ENCODE measurements at places on chromosomes 12 and 14. TPM values are rescaled to one million over a fixed set of nuclear protein-coding genes. Genes with fewer than 3 reads are reported as not detected.

DNA sequence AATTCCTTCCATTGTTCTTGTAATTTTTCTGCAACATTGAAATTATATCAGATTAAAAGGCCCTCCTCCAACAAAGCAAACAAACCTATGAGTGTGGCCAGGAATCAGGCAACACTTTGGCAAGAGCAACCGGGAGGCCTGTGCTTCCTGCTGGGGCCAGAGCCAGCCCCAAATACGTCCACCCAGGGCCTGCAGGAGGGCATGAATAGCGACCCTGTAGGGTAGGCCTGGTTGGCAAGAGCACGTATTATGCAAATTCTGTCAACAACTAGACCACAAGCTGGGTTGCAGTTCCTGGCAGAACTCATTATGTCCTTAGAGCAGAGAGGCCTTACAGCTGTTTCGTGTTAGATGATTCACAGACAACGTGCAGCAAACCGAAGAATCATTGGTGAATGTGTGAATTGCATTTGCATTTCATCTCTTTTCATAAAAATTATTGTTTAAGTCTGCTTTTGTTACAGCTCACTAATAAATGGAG lies 26.9 kb upstream of the LGALS3 start:
- H3K27ac ChIP-seq = peak overlapping the region; percentile 83
- H3K36me3 ChIP-seq = no peaks in the 10 kb centered on the region
- peak; percentile 83 for DNase-seq
- H3K4me1 ChIP-seq = no peaks in the 10 kb centered on the region

DNA sequence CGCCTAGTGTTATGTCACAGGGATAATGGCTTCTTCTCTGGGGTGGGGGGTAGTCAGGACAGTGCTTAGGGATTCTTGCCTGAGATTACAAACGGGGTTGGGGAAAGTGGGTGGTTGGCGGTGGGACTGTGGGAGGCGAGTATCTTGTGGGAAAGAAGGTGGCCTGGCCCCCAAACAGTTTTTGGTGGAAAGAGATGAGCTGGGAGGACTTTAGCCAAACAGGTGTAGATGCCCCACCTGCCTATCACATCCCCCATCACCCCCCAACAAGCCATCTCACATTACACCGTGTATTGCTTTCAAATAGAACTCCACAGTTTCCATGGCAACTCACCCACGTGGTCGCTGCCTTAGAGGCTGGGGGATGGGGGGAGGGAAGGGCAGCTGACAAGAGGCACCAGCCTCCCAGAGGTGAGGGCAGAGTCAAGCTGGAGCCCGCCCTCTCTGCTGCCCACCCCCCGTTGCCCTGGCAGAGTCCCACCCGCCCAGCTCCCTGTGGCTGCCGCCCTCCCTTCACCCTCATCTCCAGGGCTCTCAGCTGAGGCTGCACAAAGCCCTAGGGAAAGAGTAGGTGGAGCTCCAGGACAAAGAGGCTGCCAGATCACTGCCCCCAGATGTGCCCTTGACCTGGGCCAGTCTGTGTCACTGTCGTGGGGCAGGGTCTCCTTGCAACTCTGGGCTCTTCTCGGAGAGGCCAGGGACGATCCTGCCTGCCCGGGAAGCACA lies 98.3 kb downstream of the LRRC74A start:
- DNase-seq = no peak
- H3K27me3 ChIP-seq = no peaks in the 10 kb centered on the region
- no peak overlapping the region for H3K27ac ChIP-seq
- H3K4me3 ChIP-seq = no peak overlapping the region
- no peaks in the 10 kb centered on the region for H3K36me3 ChIP-seq

DNA sequence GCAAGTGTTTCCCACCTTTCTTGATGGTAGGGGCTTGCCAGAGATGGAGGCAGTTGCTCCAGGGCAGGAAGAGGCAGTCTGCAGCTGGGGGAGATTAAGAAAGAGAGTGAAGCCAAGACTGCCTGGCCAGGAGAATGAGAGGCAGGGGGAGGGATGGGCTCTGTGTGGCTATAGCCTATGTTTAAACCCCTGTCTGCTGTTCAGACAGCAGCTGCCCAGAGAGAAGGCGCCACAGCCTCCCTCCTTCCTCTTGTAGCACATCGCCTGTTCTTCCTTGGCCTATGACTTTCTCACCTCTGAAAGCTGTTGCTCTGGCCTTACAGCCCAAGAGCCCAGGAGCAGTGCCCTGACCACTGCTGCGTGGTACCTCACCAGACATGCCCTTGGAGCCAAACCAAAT lies 61.7 kb downstream of the EMP1 start:
- no peak overlapping the region for H3K27ac ChIP-seq
- no peak overlapping the region for H3K4me3 ChIP-seq
- no peaks in the 10 kb centered on the region for H3K4me1 ChIP-seq
- no peak for DNase-seq
- H3K36me3 ChIP-seq = no peaks in the 10 kb centered on the region
- H3K27me3 ChIP-seq = no peaks in the 10 kb centered on the region

DNA sequence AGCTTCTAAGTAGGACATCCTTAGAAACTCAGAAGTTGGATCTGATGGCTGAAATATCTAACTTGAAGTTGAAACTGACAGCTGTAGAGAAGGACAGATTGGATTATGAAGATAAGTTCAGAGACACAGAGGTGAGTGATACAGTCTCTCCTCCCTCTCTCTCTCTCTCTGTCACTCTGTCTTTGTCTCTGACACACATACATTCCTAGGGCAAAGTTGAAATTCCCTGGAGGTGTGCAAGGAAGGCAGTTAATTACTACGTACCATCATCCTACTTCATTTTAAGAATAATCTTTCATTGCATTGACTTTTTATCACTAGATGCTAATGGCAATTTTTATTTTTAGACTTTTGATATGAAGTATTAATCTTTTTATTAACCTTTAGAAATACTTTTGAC lies 46.2 kb upstream of the REP15 start:
- no peak overlapping the region for H3K4me3 ChIP-seq
- no peak overlapping the region for H3K27ac ChIP-seq
- no peaks in the 10 kb centered on the region for H3K36me3 ChIP-seq
- H3K4me1 ChIP-seq = no peaks in the 10 kb centered on the region

- no peak overlapping the region for H3K27ac ChIP-seq
- H3K4me3 ChIP-seq = no peak overlapping the region
- H3K36me3 ChIP-seq = no peaks in the 10 kb centered on the region
- H3K4me1 ChIP-seq = no peaks in the 10 kb centered on the region
- no peaks in the 10 kb centered on the region for H3K27me3 ChIP-seq
- no peak for DNase-seq
Observed at GRCh38 chr12:93151079-93151762, 222.1 kb upstream of the EEA1 start.

DNA sequence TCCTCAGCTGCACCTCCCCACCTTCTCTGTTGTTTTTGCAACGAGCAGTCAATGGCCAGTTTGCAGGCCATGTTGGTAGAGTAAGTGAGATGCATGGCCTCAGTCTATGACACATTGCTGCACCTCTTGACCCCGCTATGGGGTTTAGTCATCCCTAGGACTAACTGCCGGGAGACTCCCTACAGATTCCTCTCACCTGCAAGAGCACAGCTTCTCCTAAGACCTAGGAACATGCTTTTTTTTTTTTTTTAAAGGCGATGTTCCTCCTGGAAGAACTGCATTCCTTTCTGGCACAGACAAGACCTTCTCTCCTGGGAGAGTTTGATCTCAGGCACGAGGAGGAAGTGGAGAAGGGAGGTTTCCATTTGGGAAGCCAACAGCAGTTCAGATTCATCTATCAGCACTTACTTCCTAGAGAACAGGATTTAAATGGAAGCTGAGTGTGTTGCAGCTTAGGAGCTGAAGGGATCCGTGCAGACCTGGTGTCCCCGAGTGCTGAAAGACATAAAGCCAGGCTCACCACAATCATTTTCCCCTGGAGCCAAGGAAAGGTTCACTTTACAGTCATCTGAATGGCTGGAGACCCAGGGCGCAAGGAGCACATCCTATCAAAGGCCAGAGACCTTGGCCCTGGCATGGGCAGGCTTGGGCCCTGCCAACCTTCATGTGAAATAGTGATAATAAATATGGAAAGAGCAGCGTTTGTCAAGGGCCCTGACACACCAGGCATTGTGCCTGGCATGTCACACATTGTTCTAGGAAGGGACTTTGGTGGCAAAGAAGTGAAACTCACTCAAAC lies 104.1 kb downstream of the LGMN start:
- no peaks in the 10 kb centered on the region for H3K27me3 ChIP-seq
- H3K27ac ChIP-seq = peak overlapping the region; percentile 32
- peaks cover 9% of the 10 kb centered on the region for H3K4me1 ChIP-seq
- no peak for DNase-seq
- H3K36me3 ChIP-seq = no peaks in the 10 kb centered on the region
- H3K4me3 ChIP-seq = no peak overlapping the region

DNA sequence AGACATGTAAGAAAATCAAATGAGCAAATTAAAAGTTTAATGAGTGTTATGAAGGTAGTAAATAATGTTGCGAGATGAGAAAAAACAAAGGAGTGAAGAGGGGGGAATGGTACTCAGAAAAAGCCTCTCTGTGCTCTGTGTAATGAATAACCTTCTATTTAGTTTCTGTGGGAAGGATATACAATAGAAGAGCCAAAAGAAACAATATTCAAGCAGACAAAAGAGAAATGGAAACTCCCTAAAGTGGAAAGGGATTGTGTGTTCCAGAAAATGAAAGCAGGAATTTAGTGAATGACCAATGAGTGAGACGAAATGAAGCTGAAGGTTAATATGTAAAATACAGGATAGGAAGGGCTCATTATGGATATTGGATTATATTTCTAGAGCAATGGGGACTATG lies 18.5 kb downstream of the OR4K1 start:
- DNase-seq = no peak
- H3K36me3 ChIP-seq = no peaks in the 10 kb centered on the region
- no peak overlapping the region for H3K27ac ChIP-seq
- no peak overlapping the region for H3K4me3 ChIP-seq
- no peaks in the 10 kb centered on the region for H3K27me3 ChIP-seq
- no peaks in the 10 kb centered on the region for H3K4me1 ChIP-seq

GRCh38 chr14:97916669-97917568 lies 1119.7 kb downstream of the VRK1 start:
- no peaks in the 10 kb centered on the region for H3K27me3 ChIP-seq
- no peak overlapping the region for H3K4me3 ChIP-seq
- no peaks in the 10 kb centered on the region for H3K36me3 ChIP-seq
- no peaks in the 10 kb centered on the region for H3K4me1 ChIP-seq
- no peak overlapping the region for H3K27ac ChIP-seq

- H3K4me1 ChIP-seq = no peaks in the 10 kb centered on the region
- H3K27me3 ChIP-seq = no peaks in the 10 kb centered on the region
- peak overlapping the region; percentile 61 for H3K4me3 ChIP-seq
Observed at GRCh38 chr12:57110104-57111030, 795 bp downstream of the STAT6 start.

DNA sequence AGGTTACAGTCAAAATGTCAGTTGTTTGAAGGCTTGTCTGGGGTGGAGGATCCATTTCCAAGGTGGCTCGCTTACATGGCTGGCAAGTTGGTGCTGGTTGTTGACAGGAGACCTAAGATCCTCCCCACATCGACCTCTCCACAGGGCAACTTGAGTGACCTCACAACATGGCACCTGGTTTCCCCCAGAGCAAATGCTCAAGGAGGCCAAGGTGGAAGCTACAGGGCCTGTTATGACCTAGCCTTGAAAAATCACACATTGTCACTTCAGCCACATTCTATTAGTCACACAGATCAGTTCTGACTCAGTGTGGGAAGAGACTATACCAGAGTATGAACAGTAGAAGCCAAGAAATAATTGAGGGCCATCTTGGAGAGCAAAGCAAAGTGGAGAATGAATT lies 11.3 kb upstream of the GNG2 start:
- no peaks in the 10 kb centered on the region for H3K27me3 ChIP-seq
- no peak overlapping the region for H3K4me3 ChIP-seq
- no peak for DNase-seq
- no peaks in the 10 kb centered on the region for H3K4me1 ChIP-seq

DNA sequence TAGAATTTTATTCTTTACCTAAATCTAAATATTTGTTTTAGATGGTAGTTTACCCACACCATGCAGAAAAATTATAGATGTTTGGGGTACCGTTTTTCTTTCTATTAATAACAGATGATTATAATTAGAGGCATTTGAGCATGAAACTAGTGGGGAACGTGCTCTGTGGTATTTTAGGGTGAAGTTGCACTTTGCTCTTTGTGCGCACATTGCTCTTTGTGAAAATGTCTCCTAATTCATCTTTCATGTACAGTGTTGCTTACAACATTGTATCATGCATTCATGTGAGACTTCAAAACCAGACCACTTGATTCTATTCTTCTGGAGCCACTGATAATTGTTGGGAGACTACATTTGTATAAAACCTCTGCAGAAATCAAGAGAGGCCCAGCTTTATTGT lies 449.1 kb upstream of the RGS6 start:
- H3K4me1 ChIP-seq = peaks cover 3% of the 10 kb centered on the region
- no peak overlapping the region for H3K4me3 ChIP-seq
- no peak for DNase-seq
- H3K27ac ChIP-seq = no peak overlapping the region
- H3K27me3 ChIP-seq = no peaks in the 10 kb centered on the region

The NCOR2 gene
- polyA plus RNA-seq = 39.1 TPM

The KLRC2 gene
- 2.1 TPM for polyA plus RNA-seq

The P2RX2 gene
- not detected for polyA plus RNA-seq

The SDS gene
- 9.9 TPM for polyA plus RNA-seq

The KRT83 gene
- polyA plus RNA-seq = not detected

The TIMM9 gene
- polyA plus RNA-seq = 65.0 TPM

The PTGER2 gene
- polyA plus RNA-seq = 0.38 TPM

The SPTB gene
- 1.1 TPM for polyA plus RNA-seq

Measured in aorta (tissue), 5 donors.